ENCODE measurements at places on chromosomes 5 and 9. TPM values are rescaled to one million over a fixed set of nuclear protein-coding genes. Genes with fewer than 3 reads are reported as not detected.

GRCh38 chr9:128102861-128103588 lies 24.5 kb downstream of the PTGES2 start:
- DNase-seq: no peak

DNA sequence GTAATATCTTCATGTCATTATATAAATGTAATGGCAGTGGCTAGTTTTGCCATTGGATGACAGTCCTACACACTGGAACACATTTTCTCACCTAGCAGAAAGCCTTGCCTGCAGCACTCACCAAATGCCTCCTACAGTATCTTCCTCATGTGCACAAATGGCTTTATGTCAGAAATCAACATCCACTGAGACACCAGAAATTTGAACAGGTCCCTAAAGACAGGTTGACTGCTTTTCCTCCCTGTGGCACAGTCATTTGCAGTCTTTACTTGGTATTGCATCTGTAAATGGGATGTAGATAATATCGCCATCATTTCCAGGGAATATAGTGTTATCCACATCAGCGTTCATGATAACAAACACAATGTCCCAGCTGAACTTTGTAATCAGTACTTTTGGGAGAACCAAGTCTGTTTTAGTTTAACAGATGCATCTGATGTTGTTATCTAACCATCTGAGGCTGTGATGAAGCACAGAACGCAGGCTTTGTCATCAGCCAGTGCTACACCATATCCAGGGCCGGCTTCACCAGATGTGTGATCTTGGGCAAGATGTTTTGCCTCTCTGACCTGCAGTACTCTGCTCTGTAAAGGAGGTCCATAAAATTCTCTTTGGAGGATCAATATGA lies 83.9 kb upstream of the TAS2R1 start:
- DNase-seq: no peak

DNA sequence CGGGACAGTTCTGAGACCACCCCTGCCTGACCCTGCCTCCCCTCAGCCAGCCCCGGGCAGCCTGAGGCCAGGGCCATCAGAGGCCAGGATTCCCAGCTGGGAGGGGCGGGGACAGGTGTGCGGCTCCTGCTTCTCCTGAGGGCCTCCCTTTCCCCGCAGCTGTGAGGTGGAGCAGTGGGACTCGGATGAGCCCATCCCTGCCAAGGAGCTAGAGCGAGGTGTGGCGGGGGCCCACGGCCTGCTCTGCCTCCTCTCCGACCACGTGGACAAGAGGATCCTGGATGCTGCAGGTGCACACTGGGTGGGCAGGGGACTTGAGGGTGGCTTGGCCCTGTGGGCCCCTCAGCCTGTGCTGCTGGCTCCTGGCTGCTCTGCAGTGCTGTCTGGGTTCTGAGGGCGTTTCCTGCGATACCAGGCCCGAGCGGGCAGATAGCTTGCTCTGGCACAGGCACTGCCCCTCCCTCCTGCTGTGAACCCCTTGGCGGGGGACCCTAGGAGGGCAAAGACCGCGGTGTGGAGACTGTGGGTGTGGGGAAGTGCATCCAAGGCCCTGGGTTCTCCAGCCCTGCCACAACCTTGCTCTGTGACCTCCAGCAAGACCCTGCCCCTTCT lies 2.3 kb downstream of the GRHPR start:
- DNase-seq: no peak

DNA sequence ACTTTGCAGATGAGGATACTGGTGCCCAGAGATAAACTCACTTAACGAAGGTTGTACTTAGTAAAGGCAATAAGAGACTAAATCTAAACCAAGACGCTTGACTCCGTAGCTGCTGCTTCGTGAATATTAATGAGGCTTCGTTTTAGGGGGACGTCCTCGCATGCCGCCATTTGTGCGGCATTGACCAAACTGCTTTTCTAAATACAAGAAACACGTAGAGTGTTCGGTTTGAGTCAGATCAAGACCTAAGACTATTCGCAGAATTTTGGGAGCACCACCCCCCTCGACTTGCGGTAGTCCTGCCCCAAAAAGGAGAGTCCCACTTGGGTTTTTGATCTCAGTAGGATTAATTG lies 1.1 kb downstream of the NPM1 start:
- DNase-seq: peak; percentile 38

GRCh38 chr5:178839319-178839704 lies 20.4 kb upstream of the ZNF354B start:
- no peak for DNase-seq

The RHOBTB3 gene
- total RNA-seq: 51.4 TPM

- no peak for DNase-seq
Measured at GRCh38 chr5:1441166-1441865, 3.9 kb downstream of the SLC6A3 start.

DNA sequence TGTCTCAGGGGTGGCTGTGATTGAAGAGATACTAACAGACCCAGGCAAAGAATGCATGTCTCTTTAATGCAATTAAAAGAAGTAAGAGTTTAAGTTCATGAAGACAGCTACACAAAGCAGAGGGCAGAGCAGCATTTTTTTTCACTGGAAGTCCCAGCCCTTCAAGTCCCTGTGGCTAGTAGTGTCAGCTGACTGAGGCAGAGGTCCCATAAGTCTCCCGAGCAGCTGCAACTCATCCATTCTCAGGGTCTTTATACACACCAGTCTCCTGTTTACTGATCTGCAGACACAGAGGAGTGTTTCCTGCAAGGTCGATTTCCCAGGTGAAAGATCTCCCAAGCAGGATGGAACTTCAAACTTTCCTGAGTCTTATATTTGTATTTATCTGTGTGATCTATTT lies 169.4 kb upstream of the GLRA1 start:
- DNase-seq: no peak

DNA sequence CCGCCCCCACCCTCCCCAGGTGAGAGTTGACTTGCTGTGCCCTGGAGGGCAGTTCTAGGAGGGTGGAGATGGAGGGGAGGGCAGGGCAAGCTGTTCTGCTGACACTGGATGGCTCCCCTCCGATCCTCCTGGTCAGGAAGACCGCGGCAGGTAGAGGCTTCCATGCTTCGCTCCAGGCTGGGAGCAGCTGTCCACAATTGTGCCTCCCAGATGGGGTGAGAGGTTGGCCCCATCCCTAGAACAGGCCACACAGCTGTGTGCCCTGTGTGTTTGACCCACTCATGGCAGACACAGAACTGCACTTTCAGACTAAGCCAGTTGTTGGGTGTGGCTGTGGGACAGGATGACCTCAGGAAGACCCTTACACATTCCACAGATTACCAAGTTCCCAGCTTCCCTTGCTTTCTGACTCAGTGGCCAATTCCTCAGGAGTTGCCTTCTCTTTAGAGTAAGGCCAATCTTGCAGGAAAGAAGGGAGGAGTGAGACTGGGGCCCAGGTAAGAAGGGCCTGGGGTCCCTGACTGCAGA lies 72.1 kb upstream of the HSPA9 start:
- DNase-seq: no peak

The TSLP gene
- total RNA-seq: not detected

- no peak for DNase-seq
Measured at GRCh38 chr5:39986614-39987013, 561.8 kb upstream of the DAB2 start.

The HSPB3 gene
- not detected for total RNA-seq

DNA sequence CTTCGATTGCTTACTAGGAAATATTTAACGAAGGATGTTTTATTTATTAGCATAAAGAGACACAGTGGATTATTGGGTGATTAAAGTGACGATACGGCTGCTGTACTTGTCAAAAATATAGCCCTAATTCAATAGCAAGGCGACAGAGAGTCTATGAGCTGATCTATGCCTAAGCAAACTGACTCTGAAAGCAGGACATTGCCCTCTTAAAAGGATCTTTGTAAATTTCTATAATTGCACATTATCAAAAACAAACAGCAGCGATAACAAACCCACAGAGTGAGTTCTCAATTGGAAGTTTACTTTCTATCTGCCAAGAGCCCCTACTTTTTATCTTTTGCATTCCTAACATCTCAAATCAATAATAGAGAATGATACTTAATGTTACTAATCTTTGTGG lies 31.4 kb downstream of the TLX3 start:
- no peak for DNase-seq

DNA sequence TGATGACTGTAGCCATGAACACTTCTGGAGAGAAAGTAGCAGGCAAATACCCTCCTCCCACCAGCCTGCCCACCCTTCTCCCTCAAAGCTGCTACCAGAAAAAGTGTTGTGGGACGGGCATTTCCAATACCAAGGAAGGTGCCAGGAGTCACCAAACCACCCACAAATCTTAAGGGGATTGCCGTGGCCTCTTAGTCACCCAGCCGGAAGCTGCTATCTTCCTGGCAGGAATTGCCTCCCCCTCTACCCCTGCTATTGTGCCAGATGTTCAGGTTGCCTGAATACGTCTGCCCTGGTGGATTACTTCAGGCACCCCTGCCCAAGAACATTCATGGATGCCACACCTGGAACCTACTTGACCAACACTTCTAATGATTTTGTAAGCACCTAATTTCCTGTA lies 156.1 kb downstream of the TTC39B start:
- DNase-seq: peak; percentile 63

- no peak for DNase-seq
Measured at GRCh38 chr9:90861826-90862740, 60.5 kb downstream of the SYK start.

The LAMC3 gene
- 0.13 TPM for total RNA-seq

The LCN12 gene
- total RNA-seq: not detected

GRCh38 chr5:178287791-178288105 lies 55.1 kb upstream of the PHYKPL start:
- DNase-seq: no peak

The INSL6 gene
- total RNA-seq: not detected

The PHYHD1 gene
- total RNA-seq: not detected

GRCh38 chr9:109331353-109331752 lies 10.5 kb upstream of the EPB41L4B start:
- no peak for DNase-seq

- no peak for DNase-seq
Measured at GRCh38 chr9:98995059-98995671, 51.5 kb downstream of the COL15A1 start.

GRCh38 chr5:74143721-74144330 lies 496.7 kb downstream of the ENC1 start:
- no peak for DNase-seq

DNA sequence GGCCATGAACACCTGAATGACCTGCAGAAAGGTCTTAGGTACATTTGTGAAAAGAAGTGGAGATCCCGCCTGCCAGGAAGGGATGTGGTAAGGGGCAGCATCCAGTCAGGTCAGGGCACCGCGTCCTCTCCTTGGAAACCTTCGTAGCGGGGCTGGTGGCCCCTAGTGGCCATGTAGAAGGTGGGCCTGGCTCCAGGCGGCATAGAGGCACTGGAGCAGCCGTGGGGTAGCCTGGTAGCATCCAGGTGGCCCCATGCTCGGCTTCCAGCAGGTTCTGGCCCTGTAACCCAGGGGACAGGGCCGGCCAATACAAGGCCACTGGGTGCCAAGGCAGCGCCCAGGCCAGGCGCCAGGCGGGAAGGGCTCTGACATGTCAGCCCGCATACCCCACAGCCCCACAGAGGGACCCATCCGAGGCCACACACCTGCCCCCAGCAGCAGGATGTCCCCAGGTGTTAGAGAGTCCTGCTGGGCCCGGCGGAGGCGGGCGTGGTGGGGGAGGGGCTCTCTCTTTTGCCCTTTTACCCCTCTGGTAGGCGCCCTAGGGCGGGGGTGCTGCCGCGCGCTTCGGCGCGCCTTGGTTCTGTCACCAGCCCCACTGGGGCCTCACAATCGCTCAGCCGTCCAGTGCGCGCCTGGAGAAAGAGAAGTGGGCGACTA lies 58.3 kb upstream of the SPATA31E1 start:
- DNase-seq: no peak

- no peak for DNase-seq
Measured at GRCh38 chr5:179822059-179822432, 1.3 kb downstream of the SQSTM1 start.

GRCh38 chr5:176901260-176902101 lies 2.3 kb upstream of the HK3 start:
- no peak for DNase-seq

- no peak for DNase-seq
Measured at GRCh38 chr9:137050570-137050969, 3.3 kb downstream of the ENTPD2 start.

DNA sequence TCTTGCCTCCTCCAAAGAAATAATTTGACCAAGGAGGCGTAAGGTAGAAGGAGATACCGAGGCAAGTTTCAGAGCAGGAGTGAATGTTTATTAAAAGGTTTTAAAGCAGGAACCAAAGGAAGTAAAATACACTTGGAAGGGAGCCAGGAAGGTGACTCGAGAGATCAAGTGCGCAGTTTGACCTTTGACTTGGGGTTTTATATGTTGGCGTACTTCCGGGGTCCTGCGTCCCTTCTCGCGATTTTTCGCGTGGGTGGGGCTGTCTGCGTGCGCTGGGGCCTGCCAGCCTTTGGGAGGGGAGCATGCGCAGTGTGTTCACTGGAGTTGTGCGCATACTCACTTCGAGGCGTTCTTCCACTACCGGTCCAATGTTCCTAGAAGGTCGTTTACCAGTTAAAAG lies 166.0 kb upstream of the IRX2 start:
- no peak for DNase-seq
